ENCODE measurements at places on chromosomes 5 and 9. TPM values are rescaled to one million over a fixed set of nuclear protein-coding genes. Genes with fewer than 3 reads are reported as not detected.

GPR150 gene
- total RNA-seq, result 0.43 TPM

SHISAL2B gene
- total RNA-seq, result not detected

ADAMTS2 gene
- not detected for total RNA-seq

LECT2 gene
- total RNA-seq, result not detected

TRIM14 gene
- 58.3 TPM for total RNA-seq

ADAMTSL1 gene
- not detected for total RNA-seq

GRCh38 chr9:136554870-136555269, 9.0 kb upstream of the NOTCH1 start:
- no peak for DNase-seq

- DNase-seq, result no peak
These were observed 1.8 kb downstream of the ANKRD34B start for GRCh38 chr5:80568251-80568650.

- no peak for DNase-seq
These were observed 223.8 kb downstream of the TLE1 start for GRCh38 chr9:81465468-81466011.

- DNase-seq, result peak; percentile 1
These were observed 43.6 kb upstream of the C5orf46 start for GRCh38 chr5:147949711-147950573.

DNA sequence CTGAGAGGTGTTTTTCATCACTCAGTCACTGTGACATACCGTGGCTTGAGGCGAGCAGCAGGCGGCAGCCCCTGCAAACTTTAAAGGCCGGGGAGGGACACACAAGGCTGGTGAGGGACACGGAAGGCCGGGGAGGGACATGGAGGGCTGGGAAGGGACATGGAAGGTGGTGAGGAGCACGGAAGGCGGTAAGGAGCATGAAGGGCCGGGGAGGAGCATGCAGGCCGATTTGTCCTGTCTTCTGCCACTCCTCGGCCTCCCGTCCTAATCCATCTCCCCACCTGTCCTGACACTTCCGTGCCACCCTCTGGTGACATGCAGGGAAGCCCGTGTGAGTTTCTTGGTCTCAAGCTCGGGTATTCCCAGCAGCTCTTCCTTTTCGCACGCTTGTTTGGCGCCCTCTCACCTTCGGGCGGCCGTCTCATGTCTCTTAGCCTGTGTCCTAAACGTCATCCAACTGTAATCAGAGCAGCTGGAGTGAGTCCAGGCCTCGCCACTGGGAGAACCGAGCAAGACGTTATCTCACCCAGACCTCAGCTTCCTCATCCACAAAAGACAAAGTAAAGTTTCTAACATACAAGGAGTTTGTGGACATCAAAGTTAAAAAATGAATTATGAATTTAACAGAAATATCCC, 126.5 kb downstream of the MRPL36 start:
- DNase-seq, result no peak

DNA sequence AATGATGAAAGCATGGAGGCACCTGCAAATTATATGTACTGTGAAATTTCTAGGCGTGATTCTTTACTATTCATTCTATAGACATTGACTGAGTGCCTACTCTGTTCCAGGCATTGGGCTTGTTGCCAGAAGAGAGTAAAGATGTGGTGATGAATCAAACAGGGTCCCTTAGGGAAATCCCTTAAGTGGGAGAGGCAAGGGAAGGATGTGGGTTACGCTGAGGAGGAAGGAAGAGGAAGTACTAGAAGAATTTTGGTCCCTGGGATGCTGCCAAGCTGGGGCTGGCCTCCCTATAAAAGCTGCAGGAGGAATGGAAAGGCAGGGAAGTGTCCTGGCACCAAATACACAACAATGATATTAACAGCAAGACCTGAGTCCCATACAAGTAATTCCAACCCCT, 76.7 kb upstream of the SPOCK1 start:
- no peak for DNase-seq

GRCh38 chr9:136806631-136807201, 1.0 kb upstream of the RABL6 start:
- DNase-seq, result no peak

DNA sequence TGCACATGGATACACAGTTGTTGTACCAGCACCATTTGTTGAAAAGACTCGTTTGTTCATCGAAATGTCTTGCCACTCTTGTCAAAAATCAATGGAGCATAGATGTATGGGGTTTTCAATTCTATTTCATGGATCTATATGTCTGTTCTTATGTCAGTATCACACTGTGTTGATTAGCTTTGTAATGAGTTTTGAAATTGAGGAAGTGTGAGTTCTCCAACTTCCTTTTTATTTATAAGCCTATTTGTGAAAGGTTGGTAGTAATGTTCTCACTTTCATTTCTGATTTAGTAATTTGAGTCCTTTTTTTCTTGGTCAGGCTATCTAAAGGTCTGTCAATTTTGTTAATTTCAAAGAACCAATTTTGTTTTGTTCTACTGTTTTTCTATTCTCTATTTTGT, 26.1 kb downstream of the ZNF510 start:
- DNase-seq, result no peak

GRCh38 chr5:21765406-21765805, 1087.7 kb downstream of the CDH12 start:
- DNase-seq, result no peak

DNA sequence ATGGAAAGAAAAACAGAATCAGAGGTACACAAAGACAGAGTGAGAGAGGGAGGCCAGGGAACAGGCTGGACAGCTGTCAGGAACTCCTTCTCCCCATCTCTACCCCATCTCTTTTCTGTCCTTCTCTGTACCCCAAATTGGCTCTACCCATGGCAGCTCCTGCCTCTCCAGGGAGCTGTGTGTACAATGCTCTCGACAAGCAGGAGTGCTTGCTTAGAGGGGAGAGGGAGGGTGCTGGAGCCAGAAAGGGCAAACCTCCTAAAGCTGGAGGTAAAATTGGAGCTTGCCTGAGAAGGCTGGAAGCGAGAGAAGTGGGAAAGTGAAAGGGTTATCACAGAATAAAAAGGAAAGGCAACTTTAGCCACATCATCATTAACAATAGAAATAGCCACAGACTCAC, 6.4 kb downstream of the TPM2 start:
- no peak for DNase-seq

DNA sequence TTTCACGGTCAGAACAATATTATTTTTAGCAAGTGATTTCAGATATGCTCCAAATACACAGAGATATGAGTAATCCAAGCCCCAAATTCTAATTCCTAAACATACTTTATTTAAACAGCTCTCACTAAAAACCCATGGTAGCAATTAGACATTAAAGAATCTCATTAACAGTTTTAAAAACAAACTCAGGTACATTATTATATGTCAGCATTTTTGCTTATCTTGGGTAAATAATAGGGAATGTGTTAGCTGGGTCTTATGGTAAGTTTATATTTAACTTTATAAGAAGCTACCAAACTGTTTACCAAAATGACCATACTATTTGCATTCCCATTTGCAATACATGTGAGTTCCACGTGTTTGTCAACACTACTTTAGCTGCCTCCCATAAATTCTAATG, 511.1 kb downstream of the HTR1A start:
- no peak for DNase-seq

DNA sequence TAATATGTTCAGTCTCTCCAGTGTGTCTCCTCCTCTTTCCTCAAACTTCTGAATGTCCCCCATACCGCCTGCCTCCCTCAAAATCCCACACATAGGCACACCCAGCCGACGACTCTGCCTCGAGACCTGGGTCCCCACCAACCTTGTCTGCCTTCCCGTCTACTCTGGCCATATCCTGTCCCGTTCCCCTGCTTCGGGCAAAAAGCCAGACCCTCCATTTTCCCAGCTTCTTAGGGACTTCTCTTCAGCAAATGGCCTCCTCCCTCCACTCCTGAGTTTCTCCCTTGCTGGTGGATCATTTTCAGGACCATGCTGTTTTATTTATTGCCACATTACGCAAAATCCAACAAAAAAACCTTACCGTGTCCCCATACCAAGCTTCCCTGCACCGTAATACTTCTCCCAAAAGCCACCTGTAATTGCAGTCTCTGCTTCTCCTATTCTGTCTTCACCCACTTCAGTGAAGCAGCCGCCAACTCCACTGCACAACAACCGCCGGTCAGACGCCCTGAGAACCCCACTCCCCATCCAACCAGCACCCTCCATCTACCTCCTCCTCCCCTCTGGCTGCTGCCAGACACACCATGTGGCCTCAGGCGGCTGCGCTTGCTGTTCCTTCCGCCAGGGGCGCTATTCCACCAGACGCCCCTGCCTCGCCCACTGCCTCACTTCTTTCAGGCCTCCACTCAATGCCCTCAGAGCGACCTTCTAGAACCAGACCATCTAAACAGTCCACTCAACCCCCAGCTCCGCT, 117.0 kb downstream of the TRPM6 start:
- peak; percentile 8 for DNase-seq

DNA sequence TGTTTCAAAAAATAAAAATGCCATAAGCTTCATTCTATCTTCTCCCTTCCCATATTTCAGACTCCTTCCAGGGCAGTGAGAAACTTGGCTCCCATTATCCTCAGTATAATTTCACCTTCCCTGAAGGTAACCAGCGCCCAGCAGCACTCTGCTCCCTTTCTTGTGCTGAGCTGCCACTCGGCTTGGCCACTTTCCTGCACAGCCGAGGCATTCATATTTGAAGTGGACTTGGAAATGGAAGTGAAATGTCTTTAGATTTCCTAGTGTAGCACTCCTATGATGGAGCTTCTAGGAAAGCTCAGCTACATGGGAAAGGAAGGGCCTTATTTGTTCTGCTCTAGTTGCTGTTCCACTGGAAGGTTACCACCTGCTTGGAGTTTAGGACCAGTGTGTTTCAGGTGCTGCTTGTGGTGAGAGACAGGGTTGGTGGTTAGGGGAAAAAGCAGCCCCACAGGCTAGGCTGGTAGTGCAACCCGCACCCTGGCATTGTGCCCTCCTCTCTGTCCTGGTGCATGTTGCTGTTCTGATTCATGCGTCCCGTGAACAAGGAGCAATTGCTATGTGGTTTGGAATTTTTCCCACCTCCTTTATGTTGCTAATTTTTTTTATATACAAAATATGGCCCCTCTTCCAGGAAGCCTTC, 53.8 kb downstream of the RAD23B start:
- DNase-seq, result no peak

DNA sequence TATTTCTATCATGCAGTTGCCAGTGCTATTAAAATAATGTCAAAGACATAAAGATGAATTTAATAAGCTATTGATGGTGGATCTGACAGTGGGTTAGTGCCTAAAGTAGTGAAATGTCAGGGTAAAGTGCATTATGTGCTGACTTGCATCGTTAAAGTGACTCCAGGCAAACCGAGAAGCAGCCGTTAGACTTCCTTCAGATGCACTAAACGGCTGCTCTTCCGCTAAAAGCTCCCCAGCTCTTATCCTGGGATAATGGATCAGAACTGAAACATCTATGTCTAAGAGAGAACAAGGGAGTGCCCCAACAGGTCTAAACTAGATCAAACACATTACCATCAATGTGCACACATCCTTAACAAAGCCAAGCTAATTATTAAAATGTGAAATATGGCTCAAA, 468.2 kb downstream of the NTRK2 start:
- no peak for DNase-seq

GRCh38 chr9:74983709-74984108, 31.0 kb upstream of the C9orf40 start:
- no peak for DNase-seq

- no peak for DNase-seq
These were observed 45.6 kb downstream of the USP20 start for GRCh38 chr9:129880654-129881546.

GRCh38 chr5:78008356-78008967, 232.3 kb upstream of the TBCA start:
- DNase-seq, result no peak

- DNase-seq, result no peak
These were observed 2.9 kb upstream of the MYOZ3 start for GRCh38 chr5:150658121-150658520.

GRCh38 chr9:17752021-17752420, 173.2 kb downstream of the SH3GL2 start:
- DNase-seq, result no peak

- no peak for DNase-seq
These were observed 153.2 kb upstream of the MVB12B start for GRCh38 chr9:126173401-126173800.

DNA sequence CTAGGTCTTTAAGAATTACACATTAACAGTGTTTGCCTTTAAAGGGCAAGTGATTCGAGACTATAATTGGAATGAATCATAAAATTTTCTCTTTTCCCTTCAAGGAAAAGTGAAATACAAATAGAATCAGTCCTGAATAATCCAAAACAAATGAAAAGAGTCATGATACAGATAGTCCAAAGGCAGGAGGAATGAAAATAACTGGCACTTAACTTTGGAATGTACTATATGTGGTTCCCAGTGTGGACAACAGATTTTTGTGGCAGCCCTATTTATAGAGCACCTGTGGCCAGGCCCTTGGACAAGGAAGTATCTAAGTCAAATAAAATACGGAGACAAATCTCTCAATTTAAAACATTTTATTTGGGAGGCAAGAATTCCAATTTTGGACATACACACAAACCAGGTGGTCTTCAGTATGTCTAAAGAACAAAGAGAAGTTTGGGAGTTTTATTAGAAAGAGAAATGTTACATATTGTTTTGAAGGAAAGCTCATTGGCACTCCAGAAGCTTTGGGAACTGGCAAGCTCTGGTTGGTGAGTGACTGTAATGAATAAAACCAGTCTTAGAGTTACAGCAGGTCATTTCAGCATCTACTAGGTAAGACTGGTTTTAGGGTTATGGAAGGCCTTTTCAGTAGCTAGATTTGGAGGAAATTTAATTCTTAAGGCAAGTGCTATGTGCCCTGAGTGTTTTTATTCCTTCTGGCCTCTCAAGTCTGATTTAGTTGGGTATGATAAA, 116.0 kb upstream of the PAM start:
- DNase-seq, result no peak

DNA sequence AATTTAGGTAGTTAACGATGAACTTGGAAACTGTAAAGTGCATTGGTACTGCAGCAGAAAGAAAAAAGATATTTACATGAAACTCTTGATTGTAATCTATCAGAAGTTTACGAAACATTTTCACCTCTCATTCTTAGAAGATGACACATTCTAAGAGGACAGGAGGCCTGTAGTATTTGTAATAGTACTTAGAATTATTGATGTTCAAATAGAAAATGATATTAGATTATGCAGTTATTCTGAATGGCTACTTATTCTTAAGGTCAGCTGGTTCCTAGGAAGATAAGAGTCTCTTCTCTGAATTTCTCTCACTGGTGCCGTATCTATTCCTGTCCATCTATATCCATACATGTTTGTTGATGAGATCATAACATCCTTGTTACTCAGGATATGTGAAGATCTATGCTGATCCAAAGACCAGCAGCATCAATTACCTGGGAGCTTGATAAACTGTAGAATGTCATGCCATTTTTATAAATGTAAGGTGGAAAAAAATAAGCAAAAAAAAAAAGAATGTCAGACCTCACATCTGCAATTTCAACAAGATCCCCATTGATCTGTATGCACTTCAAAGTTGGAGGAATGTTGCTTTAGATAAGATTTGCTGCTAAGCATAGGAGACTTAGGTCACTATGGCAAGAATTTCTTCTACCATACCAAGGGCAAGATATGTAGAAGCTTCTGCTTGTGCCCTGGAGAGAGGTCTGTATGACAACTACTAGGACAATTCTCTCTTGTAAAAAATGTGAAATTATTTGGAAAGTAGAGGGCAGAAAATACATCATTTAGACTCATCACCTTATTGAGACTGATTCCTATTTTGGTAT, 42.4 kb upstream of the RICTOR start:
- DNase-seq, result no peak

GRCh38 chr5:142484821-142485387, 160.1 kb upstream of the SPRY4 start:
- no peak for DNase-seq

- no peak for DNase-seq
These were observed 33.9 kb downstream of the MAN2A1 start for GRCh38 chr5:109723606-109724005.

GRCh38 chr9:98584059-98584458, 124.7 kb downstream of the GABBR2 start:
- no peak for DNase-seq

GRCh38 chr5:116953251-116953930, 378.8 kb upstream of the SEMA6A start:
- no peak for DNase-seq
